Omental fat pad (tissue), 4 donors: ENCODE measurements at places on chromosomes 13 and 19. TPM values are rescaled to one million over a fixed set of nuclear protein-coding genes. Genes with fewer than 3 reads are reported as not detected.

Gene TMEM205
- 144 TPM for total RNA-seq

Gene GFY
- not detected for total RNA-seq

Gene PRTN3
- total RNA-seq = not detected

Gene EFNA2
- not detected for total RNA-seq

Gene PEX11G
- 4.4 TPM for total RNA-seq

Gene PROZ
- not detected for total RNA-seq

Gene REXO1
- total RNA-seq = 17.3 TPM

Gene TMEM38A
- total RNA-seq = 7.6 TPM

Gene DLEU7
- not detected for total RNA-seq

Gene METTL21C
- not detected for total RNA-seq

Gene NLRP9
- total RNA-seq = not detected

Gene DPRX
- not detected for total RNA-seq

Gene UPK1A
- not detected for total RNA-seq
